AG09309 (cell line): ENCODE measurements at places on chromosomes 5 and 9.

DNA sequence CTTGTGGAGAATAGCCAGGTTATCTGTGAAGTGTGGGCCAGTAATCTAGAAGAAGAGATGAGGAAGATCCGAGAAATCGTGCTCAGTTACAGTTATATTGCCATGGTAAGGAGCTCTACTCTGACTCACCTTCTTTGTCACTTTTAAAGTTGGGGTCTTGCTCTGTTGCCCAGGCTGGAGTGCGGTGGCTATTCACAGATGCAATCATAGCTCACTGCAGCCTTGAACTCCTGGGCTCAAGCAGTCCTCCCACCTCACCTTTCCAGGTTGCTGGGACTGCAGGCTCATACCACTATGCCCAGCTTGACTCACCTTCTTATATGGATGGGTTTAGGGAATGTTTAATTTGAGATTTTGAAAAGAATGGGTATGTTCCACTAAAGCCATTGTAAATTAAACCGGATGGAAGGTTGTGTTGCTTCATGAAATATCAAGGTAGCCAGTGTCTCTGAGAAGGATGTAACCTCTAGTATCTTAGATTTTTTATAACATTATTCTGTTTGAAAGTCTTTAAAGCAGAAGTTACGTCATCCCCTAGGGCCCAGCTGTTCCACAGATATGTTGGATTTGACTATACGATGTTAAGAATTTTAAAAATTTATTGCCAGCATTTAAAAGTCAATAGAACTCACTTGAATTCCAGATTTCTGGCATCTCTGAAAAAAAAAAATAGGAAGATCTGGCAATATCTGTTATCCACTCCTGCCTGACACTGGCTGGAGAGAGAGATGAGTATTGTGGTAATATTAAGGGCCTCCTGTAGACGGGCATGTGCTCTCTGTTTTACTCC lies 5.1 kb downstream of the CNOT8 start:
- DNase-seq, result no peak

- peak; percentile 94 for DNase-seq
Measured at GRCh38 chr5:173472164-173472563, 143.9 kb upstream of the STC2 start.

DNA sequence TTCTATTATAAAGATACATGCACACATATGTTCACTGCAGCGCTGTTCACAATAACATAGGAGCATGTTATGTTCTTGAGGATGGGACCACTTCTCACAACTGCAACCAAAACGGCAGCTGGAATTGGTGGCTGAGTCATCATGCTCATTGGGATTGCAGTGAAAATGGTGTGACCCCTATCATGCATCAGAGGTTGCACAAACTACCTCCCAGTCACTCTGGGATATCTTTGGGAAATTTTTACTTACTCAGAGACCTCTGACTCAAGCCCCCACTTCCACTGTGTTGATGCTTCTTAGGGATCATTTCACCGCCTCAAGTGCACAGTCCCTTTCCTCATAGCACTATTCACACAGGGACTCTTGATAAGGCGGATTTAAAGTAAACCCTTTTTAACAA lies 474.1 kb downstream of the BNC2 start:
- no peak for DNase-seq

DNA sequence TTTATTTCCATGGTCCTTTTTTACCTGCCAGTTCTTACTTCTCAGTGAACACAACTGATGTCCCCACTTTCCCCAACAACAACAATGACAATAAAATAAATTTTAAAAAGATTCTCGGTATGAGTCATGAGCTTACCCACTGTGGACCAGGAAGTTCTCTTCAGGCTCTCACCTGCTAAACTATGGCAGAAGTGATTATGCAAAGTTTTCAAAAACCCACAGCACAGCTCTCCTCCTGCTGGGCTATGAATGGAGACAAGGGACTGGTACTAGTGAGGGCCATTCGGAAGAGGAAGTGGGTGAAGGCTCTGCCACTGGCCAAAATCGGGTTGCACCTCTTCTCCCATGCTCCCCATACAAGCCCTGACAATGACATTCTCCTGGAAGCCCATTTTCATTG lies 429.4 kb downstream of the PIK3R1 start:
- no peak for DNase-seq

DNA sequence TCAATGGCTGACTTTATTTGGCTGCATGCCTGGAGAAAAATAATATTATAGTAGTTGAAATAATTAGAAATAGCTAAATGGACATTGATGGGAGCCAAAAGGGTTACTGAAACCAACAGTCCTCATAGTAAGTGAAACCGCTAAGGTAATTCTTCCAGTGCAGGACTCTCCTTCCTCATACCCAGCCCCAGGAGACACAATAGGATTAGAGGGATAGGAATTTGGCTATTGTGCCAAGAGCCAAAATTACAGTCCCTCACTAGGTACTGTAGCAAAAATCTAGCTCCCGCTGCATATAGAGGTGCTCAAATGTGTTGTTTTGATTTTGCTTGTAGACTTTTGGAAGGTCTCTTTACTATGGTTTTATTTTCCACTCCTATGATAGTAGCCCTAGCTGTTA lies 20.2 kb downstream of the GLDC start:
- DNase-seq, result no peak

DNA sequence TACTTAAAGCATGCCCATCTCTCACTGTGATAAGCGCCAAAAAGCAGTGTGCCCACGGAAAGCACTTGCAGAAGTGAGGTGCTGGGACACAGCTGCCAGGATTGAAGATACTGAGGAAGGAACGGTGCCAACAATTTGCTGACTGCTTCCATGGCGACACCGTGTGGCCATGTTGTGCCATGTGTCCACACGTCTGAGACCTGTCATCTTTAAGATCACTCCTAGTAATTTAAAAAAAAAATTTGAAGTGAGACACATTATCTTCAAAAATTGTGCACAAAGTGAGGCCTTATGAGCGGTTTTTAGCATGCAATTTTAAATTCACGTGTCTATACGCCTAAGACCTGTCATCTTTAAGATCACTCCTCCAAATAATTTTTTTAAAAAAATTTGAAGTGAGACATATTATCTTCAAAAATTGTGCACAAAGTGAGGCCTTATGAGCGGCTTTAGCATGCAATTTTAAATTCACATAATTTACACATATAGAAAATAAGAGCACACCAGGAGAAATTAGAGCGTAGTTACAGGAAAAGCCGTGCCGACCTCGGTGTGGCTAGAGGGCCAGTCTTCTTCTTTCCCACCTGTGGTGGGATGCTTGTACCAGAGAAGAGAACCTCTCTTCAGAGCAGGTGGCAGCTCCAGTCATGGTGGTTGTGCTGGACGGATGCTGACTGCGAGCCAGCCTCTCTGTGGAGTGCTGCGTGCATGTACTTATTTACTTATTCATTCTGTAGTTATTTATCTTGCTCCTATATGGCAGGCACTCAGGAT lies 21.4 kb upstream of the FLT4 start:
- peak; percentile 2 for DNase-seq

- no peak for DNase-seq
Measured at GRCh38 chr9:120997502-120997901, 52.6 kb downstream of the C5 start.

DNA sequence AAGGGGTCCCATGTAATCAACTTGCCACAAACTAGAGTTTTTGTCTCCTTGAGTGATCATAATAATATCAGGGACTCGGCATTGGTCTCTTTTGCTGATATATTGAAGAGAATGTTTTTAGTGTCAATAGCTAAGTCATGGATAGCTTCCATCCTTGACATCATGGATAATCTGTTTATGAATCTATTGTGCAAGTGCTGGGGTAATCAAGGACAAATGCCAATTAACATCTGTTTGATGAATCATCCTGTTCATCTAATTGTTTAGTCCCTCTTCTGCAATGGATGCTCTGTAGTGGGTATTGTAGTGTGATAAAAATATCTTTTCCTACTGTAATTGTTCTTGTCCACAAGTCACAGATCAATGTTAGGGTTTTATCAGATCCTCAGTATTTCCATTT lies 607.5 kb upstream of the SEMA6A start:
- DNase-seq, result no peak

DNA sequence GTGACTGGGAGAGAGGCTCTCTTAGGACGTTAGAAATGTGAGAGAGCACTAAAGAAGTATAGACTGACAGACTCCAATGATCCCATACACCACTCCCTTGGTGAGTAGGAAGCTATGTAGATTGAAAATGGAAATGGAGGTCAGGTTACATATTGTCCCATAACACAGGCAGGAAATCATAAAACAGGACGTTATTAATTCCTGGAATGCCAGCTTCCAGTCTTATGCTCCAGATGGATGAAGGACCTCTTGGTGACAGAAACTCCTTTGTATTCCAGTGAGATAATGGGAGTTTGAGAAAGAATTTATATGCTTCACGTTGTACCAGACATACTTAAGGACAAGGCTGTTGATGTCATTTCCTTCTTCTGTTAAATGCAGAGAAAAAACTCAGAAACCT lies 338.2 kb upstream of the ITGA1 start:
- no peak for DNase-seq

- DNase-seq, result no peak
Measured at GRCh38 chr9:3807601-3808000, 281.8 kb upstream of the RFX3 start.

GRCh38 chr9:87441251-87441650 lies 56.4 kb upstream of the DAPK1 start:
- DNase-seq, result peak; percentile 17

GRCh38 chr5:73954381-73954780 lies 328.4 kb downstream of the ARHGEF28 start:
- DNase-seq, result no peak

DNA sequence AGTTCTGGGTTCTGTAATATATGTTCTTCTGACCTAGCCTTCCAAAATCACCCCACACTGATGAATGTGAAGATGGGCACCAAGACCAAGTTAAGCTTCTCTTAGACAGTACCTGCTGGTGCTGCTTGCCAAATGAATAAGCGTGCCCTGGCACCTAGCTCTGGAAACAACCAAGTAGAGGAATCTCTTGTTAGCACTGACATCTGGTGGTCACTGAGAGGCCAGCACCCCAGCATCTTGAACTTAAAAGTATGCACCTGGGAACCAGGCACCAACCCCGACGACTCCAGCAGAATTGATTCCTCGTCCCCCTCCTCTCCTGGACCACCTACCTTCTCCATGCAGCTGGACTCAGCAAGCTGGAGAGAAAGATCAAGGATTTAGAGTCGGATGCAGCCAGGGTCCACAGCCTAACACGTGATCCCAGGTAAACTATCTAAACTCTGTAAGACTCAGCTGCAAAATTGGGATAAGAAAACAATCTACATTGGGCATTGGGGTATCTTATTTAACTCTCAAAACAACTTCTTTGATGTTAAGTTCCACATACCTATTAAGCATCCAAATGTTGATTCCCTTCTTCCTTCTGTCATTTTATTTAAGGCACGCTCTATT lies 89.8 kb downstream of the SLC1A3 start:
- DNase-seq, result no peak
